NAMALWA (cell line): ENCODE measurements at places on chromosomes 2 and 18.

- no peak for DNase-seq
These were observed 32.6 kb downstream of the NAPG start for GRCh38 chr18:10558243-10558966.

DNA sequence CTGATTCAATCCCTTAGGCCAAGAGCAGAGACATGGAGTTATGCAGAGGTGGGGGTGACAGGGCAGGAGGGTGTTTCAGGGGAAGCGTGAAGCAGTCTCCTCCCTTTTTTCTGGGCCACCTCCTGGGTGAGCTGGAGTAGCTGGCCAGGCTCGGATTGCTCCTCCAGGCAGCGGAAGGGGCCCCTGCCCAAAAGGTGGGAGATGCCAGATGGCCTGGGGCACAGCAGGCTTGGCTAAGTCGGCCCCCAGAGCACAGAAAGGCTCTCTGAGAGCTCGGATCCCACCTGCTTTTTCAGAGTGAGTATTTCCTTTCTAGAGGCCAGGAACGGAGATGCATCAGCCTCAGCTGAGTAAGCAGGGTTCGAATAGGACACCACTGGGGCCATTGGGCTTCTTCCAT lies 196.9 kb downstream of the ANKRD30B start:
- DNase-seq, result no peak

- DNase-seq, result peak; percentile 47
These were observed 4.5 kb downstream of the TIMM21 start for GRCh38 chr18:74152857-74153256.

- DNase-seq, result no peak
These were observed 8.9 kb upstream of the KLF11 start for GRCh38 chr2:10034333-10035052.

DNA sequence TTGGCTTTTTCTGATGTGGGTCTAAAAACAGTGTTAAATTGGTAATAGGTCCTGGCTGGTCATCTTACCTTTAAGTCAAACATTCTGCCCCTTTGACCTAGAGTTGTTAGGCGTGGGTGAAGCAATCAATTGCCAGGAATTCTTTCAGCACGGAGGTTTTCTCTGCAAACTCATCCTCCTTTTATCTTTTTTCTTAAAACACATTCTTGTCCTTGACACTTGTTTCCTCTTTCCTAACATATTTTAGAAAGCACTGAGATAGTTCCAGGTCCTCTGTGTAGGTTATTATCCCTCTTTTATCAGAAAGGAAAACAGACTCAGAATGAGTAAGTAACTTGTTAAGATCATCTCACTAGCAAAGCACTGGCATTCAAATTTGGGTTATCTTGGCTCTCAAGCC lies 18.6 kb upstream of the AP1S3 start:
- DNase-seq, result no peak
